ENCODE measurements at places on chromosomes 6 and 20.
A peak's percentile ranks its signal among the peaks of the same experiment; 100 is the strongest.

- DNase-seq, result no peak
Observed at GRCh38 chr6:12148841-12149240, 136.7 kb downstream of the HIVEP1 start.

- no peak for DNase-seq
Observed at GRCh38 chr6:151661928-151662327, 145.6 kb upstream of the ESR1 start.

- no peak for DNase-seq
Observed at GRCh38 chr20:8981482-8981881, 87.4 kb upstream of the PLCB4 start.

DNA sequence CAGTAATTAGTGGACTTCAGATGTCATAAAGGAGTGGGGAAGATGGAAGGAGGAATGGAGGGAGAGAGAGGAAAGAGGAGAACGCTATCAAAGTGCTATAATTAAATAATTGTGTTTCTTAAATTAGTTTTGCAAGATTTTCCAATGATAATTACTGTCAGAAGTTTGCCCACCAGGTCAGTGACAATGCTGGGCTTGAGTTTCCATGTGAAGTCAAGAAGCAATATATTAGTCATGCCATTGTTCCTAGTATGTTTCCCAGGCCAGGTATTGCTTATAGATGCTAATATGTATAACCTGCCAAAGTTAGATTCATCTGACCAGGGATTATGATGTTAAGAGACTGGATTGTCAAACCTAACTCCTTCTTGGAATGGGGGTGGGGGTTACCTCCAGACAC lies 131.9 kb downstream of the GJA10 start:
- DNase-seq, result no peak

GRCh38 chr20:56391596-56392131 lies 351 bp downstream of the AURKA start:
- no peak for DNase-seq

- peak; percentile 57 for DNase-seq
Observed at GRCh38 chr20:63025534-63026331, 19.0 kb upstream of the BHLHE23 start.

DNA sequence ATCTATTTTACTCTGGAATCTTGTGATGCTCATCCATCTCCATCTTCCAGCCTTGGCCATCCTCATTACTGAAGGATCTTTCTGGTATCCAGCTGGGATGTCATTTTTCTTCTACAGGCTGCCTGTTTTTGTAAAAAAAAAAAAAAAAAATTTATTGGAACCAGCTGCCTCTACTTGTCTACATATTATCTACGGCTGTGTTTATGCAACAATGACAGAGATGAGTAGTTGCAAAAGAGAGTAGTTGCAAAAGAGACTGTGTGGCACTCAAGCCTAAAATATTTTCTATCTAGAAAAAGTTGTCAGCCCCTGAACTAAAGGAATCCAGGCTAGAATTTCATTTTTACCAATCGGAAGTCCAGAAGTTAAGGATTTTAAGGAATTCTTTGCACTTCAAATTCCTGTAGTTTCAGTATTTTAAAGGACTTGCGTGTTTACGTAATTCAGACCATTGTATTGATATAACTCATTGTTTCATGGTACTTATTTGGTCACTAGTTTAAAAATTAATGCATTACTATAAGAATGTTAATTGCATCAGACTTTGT lies 38.6 kb upstream of the PLCG1 start:
- no peak for DNase-seq

DNA sequence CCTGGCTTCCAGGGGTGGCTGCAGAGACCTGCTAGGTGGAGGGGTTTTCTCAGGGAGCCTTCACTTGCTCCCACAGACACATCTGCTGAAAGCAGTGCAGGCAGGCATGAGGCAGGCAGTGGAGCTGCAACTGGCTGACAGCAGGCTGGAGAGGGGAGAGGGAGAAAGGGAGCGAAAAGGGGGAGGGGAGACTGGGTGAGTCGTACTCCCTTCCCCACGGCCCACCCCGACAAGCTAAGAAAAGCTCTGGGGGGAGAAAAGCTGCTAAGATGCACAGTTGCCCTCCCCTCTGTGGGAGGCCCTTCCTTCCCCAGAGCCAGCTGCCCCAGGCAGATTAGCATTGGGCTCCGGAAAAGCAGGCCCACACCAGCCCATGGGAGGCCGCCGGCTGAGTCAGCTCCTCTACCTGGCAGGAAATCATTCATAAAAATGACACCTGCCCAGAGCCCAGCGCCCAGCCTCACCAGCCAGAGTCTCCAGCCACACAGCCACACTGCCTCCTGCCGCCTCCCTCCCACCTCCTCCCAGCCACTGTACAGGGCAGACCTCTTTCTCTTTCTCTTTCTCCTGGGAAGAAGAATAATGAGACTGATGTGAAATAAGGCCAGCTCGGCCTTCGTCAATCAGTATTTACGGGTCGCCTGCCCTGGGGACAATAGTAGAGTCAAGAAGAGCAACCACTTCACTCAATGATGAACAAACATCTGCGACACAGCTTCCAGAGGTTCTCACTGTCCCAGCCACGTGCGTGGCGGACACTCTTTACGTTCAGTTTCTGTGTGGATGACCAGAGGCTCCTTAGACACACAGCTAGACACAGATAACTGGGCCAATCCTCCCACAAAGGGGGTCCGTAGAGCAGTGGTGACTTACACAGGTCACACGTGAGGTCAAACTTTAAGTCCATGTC lies 7.7 kb upstream of the C20orf203 start:
- peak; percentile 64 for DNase-seq

DNA sequence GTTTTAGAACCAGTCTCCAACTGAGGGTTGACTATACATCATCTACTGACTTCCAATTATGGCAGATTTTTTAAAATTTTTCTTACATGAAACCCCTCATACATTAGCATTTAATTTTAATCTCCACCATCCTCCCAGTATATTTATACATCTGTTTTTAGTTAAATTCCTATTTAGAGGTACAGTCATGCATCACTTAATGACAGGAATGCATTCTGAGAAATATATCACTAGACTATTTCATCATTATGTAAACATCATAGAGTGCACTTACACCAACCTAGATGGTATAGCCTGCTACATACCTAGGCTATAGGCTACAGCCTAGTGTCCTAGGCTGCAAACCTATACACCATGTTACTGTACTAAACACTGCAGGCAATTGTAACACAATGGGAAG lies 316.7 kb upstream of the MARCKS start:
- DNase-seq, result no peak

- no peak for DNase-seq
Observed at GRCh38 chr6:151021896-151022295, 156.4 kb downstream of the MTHFD1L start.

- no peak for DNase-seq
Observed at GRCh38 chr20:919491-919916, 3.4 kb upstream of the ANGPT4 start.

- DNase-seq, result no peak
Observed at GRCh38 chr6:93087606-93088005, 331.8 kb downstream of the EPHA7 start.
